ENCODE measurements at places on chromosomes 5 and 9. TPM values are rescaled to one million over a fixed set of nuclear protein-coding genes. Genes with fewer than 3 reads are reported as not detected.

GRCh38 chr9:68872026-68872501 lies 141.8 kb downstream of the PRKACG start:
- DNase-seq = no peak

DNA sequence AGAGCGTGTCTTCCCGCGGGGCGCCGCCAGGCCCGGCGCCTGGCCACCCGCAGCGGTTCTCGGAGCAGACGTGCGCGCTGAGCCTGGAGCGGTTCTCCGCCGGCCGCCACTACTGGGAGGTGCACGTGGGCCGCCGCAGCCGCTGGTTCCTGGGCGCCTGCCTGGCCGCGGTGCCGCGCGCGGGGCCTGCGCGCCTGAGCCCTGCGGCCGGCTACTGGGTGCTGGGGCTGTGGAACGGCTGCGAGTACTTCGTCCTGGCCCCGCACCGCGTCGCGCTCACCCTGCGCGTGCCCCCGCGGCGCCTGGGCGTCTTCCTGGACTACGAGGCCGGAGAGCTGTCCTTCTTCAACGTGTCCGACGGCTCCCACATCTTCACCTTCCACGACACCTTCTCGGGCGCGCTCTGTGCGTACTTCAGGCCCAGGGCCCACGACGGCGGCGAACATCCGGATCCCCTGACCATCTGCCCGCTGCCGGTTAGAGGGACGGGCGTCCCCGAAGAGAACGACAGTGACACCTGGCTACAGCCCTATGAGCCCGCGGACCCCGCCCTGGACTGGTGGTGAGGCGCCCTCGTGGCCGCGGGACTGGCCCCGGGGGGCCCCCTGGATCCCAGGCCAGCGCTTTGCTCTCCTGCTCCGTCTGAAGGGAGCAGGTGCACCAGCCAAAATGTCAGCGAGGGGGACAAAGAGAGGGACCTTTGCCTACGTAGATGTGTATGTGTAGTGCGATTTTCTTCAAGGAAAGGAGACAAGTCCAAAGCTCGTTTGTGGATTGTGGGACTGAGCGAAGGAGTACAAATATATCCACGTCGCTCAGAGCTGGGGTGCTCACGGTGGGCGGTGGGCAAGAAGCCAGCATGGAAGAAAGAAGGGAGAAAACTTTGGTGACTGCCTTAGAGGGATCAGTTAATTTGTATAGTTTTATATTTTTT lies 19.5 kb downstream of the BTNL9 start:
- DNase-seq = no peak

- no peak for DNase-seq
Observed at GRCh38 chr9:128005923-128006322, 25.1 kb upstream of the EEIG1 start.

- peak; percentile 61 for DNase-seq
Observed at GRCh38 chr5:75611311-75612225, at the start of gene ANKDD1B. ANKDD1B (plus strand) TSS chr5:75611453; CDS start chr5:75611635, 182 bp downstream.

GRCh38 chr5:179258001-179258921 lies 87.0 kb downstream of the ADAMTS2 start:
- DNase-seq = peak; percentile 19

PRUNE2 gene
- 3.7 TPM for total RNA-seq
